Liver (tissue), 10 donors: ENCODE measurements at places on chromosomes 13 and 19. TPM values are rescaled to one million over a fixed set of nuclear protein-coding genes. Genes with fewer than 3 reads are reported as not detected.

GRCh38 chr19:10431943-10432735 is 11.8 kb downstream of the PDE4A start:
- no peak for DNase-seq
- peak overlapping the region; percentile 50 for H3K4me3 ChIP-seq
- no peaks in the 10 kb centered on the region for H3K27me3 ChIP-seq
- H3K36me3 ChIP-seq, result no peaks in the 10 kb centered on the region
- H3K27ac ChIP-seq, result peak overlapping the region; percentile 9
- peaks cover 13% of the 10 kb centered on the region for H3K4me1 ChIP-seq

GRCh38 chr13:76955193-76955592 is 6.9 kb downstream of the ACOD1 start:
- DNase-seq, result no peak
- H3K4me3 ChIP-seq, result no peak overlapping the region
- no peak overlapping the region for H3K27ac ChIP-seq
- H3K36me3 ChIP-seq, result no peaks in the 10 kb centered on the region
- no peaks in the 10 kb centered on the region for H3K27me3 ChIP-seq
- no peaks in the 10 kb centered on the region for H3K4me1 ChIP-seq

DNA sequence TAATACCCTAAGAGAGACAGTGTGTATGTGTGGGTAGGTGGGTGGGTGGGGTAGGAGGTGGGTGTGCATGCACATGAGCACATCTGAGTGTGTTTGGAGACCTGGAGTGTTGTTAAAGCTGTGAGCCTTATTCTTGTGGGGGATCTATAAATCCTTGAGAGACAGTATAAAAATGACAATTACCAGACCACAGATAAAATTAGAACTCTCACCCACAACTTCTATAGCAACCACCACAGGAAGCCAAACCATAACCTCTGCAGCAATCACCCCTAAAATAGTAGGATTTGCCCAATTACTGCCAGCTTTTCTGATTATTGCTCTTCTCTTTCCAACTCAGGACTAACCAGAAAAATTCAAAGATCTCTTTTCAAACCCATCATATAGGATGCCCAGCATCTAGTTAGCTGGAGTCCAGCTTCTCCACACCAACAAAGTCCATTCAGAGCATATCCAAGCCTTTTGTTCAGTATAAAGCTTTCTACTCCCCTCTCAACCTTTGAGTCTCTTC is 93.4 kb upstream of the SLITRK1 start:
- DNase-seq, result no peak
- H3K4me1 ChIP-seq, result no peaks in the 10 kb centered on the region
- no peaks in the 10 kb centered on the region for H3K27me3 ChIP-seq
- H3K27ac ChIP-seq, result no peak overlapping the region
- H3K36me3 ChIP-seq, result no peaks in the 10 kb centered on the region
- no peak overlapping the region for H3K4me3 ChIP-seq

Gene GPR12
- not detected for polyA plus RNA-seq

- peak overlapping the region; percentile 70 for H3K4me3 ChIP-seq
- H3K36me3 ChIP-seq, result peaks cover 11% of the 10 kb centered on the region
- peaks cover 32% of the 10 kb centered on the region for H3K4me1 ChIP-seq
- peak overlapping the region; percentile 88 for H3K27ac ChIP-seq
Observed at GRCh38 chr19:43595605-43595998, 332 bp downstream of the IRGQ start.

- H3K4me3 ChIP-seq, result no peak overlapping the region
- H3K27ac ChIP-seq, result no peak overlapping the region
- DNase-seq, result no peak
Observed at GRCh38 chr19:2371656-2372055, 11.6 kb downstream of the TMPRSS9 start.

GRCh38 chr13:109427695-109428094 is 358.7 kb downstream of the IRS2 start:
- H3K36me3 ChIP-seq, result no peaks in the 10 kb centered on the region
- H3K4me1 ChIP-seq, result peaks cover 3% of the 10 kb centered on the region
- H3K4me3 ChIP-seq, result no peak overlapping the region

Gene ZNF837
- 0.54 TPM for polyA plus RNA-seq

Gene NTF4
- polyA plus RNA-seq, result not detected

- no peak overlapping the region for H3K4me3 ChIP-seq
- no peak for DNase-seq
- no peak overlapping the region for H3K27ac ChIP-seq
- no peaks in the 10 kb centered on the region for H3K27me3 ChIP-seq
- H3K4me1 ChIP-seq, result no peaks in the 10 kb centered on the region
Observed at GRCh38 chr19:21491146-21491545, 14.3 kb upstream of the ZNF429 start.

DNA sequence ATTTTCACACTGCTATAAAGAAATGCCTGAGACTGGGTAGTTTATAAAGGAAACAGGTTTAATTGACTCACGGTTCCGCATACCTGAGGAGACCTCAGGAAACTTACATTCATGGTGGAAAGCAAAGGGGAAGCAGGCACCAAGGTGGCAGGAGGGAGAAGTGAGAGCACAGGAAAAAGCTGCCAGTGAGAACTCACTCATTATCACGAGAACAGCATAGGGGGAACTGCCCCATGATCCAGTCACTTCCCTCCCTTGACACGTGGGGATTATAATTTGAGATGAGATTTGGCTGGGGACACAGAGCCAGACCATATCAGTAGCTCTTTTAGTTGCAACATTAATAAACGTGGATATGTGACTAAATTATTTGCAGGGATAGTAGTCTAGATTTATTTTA is 4.3 kb upstream of the KCTD4 start:
- no peaks in the 10 kb centered on the region for H3K4me1 ChIP-seq
- no peak overlapping the region for H3K27ac ChIP-seq
- no peaks in the 10 kb centered on the region for H3K27me3 ChIP-seq

DNA sequence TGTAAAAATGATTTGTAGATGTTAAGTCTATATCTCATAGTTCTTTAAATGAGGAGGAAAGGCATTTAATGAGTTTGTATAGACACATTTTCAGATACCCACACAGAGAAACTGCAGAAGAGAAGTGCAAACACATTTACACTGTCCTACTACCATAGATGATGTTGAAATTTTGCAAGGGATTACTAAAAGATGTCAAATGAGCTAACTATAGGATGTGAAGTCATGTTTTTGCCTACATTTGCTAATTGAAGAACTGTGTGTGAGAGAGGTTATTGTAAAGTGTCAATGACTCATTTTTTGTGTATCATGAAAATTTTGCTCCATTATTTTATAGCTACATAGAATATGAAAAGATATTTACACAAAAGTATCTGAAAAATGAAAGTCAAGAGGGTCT is 178.9 kb downstream of the ITGBL1 start:
- no peak for DNase-seq
- H3K4me1 ChIP-seq, result no peaks in the 10 kb centered on the region
- no peaks in the 10 kb centered on the region for H3K36me3 ChIP-seq
- H3K4me3 ChIP-seq, result no peak overlapping the region
- H3K27me3 ChIP-seq, result no peaks in the 10 kb centered on the region
- no peak overlapping the region for H3K27ac ChIP-seq

DNA sequence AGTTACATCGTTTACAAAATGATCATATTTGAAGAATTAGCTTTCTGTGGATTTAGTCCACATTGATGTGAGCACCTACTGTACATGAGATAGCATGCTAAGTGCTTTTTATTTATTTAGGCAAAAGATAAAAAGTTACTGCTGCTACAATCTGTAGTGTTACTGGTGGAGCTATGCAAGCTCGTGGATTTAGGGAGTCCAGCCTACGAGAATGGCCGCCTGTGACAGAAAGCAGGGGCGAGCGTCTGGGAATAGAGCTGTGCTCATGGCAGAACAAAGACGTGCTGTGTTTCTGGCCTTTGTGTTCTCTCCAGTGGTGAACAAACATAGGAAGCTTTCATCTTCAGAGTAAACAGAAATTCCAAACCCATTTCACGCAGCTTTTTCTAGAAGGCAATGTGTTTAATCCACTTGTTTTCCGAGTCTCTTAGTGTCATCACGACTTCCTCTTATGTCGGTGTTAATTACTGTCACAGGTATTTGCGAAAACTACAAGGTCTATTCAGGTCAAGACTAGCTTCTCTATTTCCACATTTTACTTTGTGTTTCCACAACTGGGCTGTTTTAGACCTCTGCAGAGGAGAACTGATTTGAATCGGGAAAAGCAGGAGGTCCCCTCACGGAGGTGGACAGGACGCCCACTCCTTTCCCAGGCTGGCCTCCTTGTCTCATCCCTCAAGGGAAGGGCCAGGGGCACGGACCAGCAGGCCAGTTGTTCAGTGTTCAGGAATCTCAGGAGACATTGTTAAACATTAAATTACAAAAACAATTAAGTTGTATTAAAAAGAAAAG is 67.3 kb downstream of the ATP11A start:
- no peak overlapping the region for H3K4me3 ChIP-seq
- H3K27ac ChIP-seq, result no peak overlapping the region
- H3K27me3 ChIP-seq, result no peaks in the 10 kb centered on the region
- H3K36me3 ChIP-seq, result no peaks in the 10 kb centered on the region

DNA sequence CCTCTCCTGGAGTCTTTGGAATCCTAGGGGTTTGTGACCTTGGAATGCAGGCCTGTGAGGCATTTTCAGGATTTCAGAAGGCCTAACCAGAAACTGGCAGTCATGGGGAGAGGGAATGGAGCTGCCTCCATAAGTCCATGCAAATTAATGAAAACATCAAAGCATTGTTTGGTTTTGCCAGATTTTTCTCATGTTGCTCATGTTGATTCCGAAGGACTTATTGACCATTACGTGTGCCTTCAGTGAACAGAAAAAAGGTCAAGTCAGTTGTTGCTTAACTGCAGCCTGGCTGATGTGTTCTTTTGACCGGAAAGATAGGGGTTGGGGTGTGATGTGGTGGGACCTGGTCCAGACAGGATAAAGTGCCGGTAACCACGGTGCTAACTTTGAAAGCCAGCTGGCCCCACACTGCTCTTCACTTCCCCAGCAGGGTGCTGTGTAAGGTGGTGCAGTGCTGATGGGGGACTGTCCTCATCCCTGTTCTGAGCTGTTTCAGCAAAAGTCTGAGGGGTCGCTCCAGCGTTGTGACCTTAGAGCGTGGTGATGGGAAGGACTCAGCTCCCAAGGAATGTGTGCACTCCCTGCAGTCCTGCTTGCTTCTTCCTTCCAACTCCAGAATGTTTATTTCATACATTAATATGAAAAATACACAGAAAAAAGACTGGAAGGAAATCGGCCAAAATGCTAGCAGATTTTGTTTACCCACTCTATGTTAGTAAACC is 3.5 kb downstream of the RNF113B start:
- peaks cover 38% of the 10 kb centered on the region for H3K4me1 ChIP-seq
- H3K4me3 ChIP-seq, result no peak overlapping the region
- no peaks in the 10 kb centered on the region for H3K36me3 ChIP-seq
- no peaks in the 10 kb centered on the region for H3K27me3 ChIP-seq
- no peak for DNase-seq

- no peaks in the 10 kb centered on the region for H3K36me3 ChIP-seq
- H3K4me3 ChIP-seq, result no peak overlapping the region
- no peaks in the 10 kb centered on the region for H3K4me1 ChIP-seq
- no peak for DNase-seq
- H3K27ac ChIP-seq, result no peak overlapping the region
Observed at GRCh38 chr13:95924389-95924994, 128.7 kb downstream of the UGGT2 start.

GRCh38 chr19:53076984-53077383 is 26.2 kb downstream of the ZNF160 start:
- H3K27me3 ChIP-seq, result no peaks in the 10 kb centered on the region
- H3K27ac ChIP-seq, result no peak overlapping the region
- H3K4me3 ChIP-seq, result no peak overlapping the region
- peak; percentile 65 for DNase-seq
- H3K36me3 ChIP-seq, result peaks cover 15% of the 10 kb centered on the region
- no peaks in the 10 kb centered on the region for H3K4me1 ChIP-seq

DNA sequence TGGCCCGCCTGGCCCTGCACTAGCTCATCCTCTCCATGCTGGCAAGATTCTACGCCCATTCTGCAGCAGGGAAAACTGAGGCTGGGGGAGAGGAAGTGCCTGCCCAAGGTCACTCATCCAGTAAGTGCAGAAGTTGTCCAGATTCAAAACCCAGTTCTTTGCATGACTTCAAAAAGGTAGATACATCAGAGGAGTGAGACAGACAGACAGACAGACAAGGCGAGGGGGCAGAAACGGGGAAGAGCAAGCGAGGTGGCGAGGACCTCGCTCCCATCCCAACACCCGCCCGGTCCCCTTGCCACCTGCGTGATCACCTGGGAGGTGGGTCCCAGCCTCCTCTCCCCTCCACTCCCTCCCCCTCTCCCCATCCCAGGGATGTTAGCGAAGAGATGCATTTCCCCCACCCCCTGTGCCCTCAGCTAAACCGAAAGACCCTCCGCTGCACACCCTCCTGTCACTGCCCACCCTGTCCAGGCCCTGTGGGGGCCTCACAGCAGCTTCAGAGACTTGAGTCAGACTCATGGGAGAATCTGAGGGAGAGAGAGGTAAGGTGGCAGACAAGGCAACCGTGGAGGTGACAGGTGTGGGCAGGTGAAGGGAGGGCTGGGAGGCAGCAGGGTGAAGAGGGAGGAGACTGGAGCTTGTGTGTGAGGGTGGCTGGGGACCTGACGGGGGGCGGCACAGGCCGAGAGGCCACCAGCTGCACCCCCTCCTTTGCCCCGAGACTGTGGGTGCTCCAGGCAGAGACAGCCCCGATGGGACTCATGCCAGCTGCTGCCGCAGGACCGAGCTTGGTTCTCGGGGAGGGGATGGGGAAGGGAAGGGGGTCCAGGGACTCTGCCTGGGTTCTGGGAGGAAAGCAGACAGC is 18.9 kb downstream of the LRRC4B start:
- H3K27me3 ChIP-seq, result no peaks in the 10 kb centered on the region
- DNase-seq, result no peak
- no peaks in the 10 kb centered on the region for H3K4me1 ChIP-seq
- no peak overlapping the region for H3K4me3 ChIP-seq
- no peak overlapping the region for H3K27ac ChIP-seq

- H3K4me1 ChIP-seq, result peaks cover 6% of the 10 kb centered on the region
- H3K27ac ChIP-seq, result no peak overlapping the region
- no peaks in the 10 kb centered on the region for H3K27me3 ChIP-seq
- peaks cover 8% of the 10 kb centered on the region for H3K36me3 ChIP-seq
Observed at GRCh38 chr19:5045956-5046338, 77.0 kb downstream of the KDM4B start.

DNA sequence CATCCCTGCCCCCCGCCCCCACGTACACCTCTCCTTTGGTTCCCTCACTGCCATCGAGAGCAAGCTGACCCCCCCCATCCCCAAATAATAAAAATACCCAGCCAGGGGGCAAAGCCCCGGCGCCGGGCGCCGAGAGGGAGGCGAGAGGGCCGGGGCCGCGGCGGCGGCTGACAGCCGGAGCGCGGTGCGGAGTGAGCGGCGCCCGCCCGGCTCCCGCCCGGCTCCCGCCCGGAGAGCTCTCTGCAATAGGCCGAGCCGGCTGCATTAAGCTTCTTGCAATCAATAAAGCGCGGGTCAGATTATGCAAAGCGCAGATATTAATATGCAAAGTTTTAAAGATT is 40.9 kb downstream of the DEDD2 start:
- no peak overlapping the region for H3K27ac ChIP-seq
- no peaks in the 10 kb centered on the region for H3K36me3 ChIP-seq
- peaks cover 8% of the 10 kb centered on the region for H3K4me1 ChIP-seq
- DNase-seq, result no peak

Gene WDR87
- polyA plus RNA-seq, result not detected

Gene LRRC63
- polyA plus RNA-seq, result 0.10 TPM

- H3K4me1 ChIP-seq, result no peaks in the 10 kb centered on the region
- H3K27ac ChIP-seq, result no peak overlapping the region
- H3K36me3 ChIP-seq, result no peaks in the 10 kb centered on the region
- H3K4me3 ChIP-seq, result no peak overlapping the region
- DNase-seq, result no peak
Observed at GRCh38 chr13:33441015-33441414, 155.5 kb upstream of the STARD13 start.
